ENCODE measurements at places on chromosomes 2 and 18.

DNA sequence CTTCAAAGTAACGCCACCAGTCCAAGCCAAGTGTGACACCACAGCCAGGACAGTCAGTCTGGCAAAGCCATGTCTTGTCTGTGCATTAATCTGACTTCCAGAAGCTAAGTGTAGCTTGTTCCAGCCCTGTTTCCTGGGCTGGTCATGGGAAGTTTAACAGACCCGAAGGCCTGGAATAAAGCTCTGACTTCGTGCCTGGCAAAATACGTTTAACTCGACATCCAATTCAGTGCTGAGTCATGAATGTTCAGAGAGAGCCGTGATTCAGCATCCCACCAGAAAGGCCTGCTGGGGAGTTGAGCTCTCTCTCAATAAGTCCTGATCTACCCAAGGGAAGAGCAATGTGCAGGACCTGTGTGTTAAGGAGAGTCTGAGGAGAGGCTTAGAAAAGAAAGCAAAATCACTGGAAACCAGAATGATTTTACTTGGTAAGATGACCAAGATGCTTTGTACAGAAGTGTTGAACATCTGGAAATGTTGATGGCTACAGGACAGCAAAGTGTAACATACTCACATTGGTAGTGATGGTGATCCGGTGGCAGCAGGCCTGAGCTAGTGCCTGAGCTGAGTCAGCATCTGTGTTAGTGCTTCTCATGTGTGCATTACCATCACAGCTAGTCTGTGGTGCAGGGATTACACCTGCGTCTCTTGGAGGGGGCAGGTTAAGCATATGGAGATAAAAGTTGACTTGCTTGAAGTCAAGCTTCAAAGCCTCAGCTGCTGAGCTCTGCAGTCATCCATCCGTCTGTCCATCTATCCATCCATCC, 743.7 kb upstream of the HS6ST1 start:
- DNase-seq: no peak

DNA sequence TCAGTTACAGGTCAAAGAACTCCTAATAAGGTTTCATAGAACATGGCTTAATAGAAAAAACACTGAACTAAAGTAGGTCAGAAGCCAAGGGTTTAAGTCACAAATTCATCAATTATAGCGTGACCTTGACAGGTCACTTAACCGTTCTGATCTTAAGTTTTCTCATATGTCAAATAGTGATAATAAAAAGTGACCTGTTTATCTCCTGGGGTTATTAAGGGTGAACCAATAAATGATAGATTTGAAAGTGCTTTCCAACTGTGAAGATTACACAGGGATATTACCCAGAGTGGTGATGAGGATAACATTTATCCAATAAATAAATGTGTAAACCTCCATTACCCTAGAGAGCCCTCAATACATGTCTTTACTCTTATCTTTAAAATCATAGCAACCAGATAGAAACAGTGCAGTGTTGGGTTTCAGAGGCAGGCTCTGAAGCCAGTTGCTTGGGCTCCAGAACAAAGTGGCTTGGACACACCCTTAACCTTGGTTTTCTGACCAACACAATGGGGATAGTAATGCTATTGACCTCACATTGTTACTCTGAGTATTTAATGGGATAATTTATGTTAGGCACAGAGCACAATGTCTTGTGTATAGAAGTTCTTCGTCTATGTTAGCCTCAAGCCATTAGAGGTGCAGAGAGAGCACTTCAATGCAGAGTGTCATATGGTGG, 48.6 kb downstream of the KLHL14 start:
- DNase-seq: no peak

DNA sequence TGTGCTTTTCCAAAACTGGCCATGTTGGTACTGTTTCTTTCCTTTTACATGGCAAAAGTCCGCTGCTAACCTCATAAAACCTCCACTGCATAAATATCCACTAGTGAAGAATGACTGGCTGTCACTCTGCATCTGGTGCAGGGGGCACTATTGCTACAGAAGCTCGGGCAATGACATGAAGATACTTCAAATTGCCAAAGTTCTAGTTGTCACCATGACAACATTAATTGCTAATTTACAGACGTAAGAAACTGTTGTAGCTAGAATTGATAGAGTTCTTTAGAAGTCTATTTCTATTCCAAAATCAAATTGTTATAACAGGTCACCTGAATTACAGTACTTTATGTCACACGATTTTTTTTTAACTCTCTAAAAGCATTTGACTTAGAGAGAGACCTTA, 845 bp downstream of the CFAP210 start:
- DNase-seq: no peak

DNA sequence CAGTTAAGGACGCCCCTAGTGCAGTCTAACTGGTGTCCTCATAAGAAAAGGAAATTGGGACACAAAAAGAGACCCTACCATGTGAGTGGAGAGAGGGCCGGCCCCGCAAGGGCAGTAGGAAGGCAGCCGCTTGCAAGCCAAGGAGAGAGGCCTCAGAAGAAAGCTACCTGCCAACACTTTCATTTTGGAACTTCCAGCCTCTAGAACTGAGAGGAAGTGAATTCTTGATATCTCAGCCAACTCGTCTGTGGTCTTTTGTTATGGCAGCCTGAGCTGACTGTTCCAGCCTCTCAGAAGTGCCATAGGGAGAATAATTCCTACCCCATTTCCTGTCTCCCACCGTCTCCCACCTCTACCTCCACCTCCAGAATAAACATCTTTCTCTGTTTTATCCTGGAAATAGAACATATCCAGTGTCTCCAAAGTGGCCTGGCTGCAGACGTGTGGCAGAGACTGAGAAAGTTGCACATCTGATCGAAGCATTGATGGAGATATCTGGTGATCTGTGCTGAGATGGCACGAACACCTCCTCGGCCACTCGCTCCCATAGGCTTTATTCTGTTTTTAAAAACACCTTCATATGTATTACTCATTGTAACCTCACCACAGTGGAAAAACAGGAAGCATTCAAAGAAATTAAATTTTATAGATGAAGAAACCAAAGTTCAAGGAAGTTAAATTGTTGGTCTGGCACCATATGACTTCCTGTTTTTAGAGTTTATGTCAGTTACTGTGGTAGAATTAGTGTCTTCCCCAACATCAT, 39.5 kb upstream of the MARCO start:
- DNase-seq: no peak

DNA sequence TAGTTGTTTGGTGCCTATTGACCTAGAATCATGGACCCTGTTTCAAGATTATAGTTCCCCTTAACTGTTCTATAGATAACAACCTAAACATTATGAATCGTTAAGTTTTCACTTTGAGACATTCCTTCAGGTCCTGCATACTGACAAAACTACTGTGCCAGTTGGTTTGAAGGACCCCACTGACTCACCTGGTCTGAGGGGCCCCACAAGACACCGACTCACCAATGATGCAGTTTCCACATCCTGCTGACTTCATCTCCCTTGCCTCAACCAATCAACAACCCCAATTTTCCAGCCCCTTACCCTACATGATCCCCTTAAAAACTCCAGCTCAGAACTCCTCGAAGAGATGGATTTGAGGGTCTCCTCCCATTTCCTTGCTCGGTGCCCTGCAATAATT, 89.6 kb upstream of the CCDC141 start:
- DNase-seq: peak; percentile 14

DNA sequence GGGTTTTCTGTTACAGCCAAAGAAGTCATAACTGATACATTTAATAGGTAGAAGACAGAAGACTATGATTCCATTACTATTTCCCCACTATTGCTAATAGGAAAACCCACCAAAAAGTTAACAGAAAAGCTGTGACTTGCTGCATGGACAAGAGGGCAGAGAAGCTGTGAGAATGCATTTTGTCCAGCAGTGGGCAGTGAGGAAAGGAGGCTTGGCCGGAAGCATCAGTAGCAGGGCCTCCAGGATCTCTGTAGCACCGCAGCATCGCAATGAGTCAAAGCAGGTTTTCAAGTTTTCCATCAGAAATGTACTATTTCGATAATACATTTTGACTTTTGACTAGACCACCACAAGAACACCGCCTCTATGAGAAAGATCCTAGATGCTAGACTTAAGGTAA, 24.9 kb downstream of the MYO5B start:
- no peak for DNase-seq

GRCh38 chr2:235598532-235599531, 105.0 kb downstream of the AGAP1 start:
- DNase-seq: no peak

DNA sequence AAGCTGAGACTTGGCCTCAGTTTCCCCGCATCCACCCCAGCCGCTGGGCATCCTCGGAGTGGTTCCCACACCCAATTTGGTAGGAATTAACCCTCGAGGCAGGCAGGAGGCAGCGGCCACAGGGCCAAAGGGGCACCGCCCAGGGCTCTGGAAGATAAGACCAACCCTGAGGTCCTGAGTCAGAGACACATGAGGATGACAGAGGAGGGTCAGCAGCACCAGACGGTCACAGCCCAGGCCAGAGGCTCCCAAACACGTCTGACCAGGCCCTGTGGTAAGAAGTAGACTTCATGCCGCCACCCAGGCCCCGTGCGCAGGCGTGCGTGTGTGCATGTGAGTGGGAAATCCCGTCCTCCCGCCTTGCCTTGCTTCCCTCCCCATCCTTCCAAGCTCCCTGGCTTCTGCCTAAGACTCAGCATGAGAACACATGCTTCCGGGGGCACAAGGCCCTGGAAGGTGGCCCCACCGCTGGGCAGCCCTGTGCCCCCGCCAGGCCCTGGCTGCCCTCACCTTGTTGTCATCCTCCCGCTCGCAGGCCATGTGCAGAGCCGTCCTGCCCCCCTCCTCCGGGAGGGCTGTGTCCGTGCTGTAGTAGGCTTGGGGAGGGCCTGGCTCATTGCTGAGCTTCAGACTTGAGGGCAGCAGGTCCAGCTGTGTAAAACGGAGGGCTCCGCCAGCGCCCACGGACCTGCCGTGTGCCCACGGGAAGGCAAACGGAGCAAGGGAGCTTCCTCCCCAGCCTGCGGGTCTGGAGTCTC, 46.3 kb downstream of the ANKMY1 start:
- no peak for DNase-seq

- no peak for DNase-seq
Measured at GRCh38 chr2:54672590-54673456, 50.6 kb upstream of the EML6 start.

DNA sequence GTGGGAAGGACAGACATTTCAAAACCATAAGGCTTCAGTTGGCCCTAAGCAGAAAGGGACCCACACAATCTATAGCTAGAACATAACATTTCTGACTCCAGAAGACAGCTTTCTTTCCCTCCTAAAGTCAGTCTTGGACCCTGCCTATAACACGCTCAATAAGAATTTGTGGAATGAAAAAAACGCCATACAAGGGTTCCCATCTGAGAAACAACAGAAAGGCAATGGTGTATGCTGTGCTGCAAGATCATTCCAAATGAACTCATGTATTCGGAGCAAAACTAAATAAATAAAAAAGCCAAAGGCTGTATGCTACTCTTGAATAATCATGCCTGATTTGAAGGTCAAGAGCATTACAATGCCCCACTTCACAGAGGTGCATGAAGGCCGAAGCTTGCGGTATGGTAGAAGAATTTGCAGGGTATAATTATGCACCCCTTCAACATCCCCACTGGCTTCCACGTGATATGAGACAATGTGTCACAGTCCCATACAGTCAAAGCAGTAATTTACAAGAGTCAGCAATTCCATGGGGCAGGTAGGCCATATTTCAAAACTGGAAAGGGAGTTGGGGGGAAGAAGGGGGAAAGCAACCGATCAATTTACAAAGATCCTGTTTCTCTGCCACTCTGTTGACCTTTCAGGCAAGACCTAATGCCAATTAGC, 61.4 kb upstream of the SLC14A2 start:
- DNase-seq: no peak

GRCh38 chr2:43027097-43027873, 199.1 kb downstream of the ZFP36L2 start:
- DNase-seq: no peak

DNA sequence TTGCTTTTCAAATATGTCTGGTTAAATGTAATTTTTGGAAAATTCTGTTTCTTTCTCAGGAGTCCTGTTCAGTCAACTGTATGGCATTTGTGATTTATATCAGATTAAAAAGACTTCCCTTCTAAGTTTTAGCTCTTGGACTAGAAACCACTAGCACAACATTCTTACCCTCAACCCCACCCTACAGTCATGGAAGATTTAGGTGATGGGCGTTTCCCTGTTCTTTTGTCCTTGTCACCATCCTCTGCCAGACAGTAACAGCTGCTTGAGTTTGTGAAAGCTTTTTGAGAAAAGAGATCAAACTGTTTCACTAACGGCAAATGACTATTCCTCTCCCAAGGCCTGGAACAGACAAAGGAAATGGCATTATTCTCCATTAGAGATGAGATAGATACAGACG, 31.8 kb downstream of the SERPINB5 start:
- no peak for DNase-seq

DNA sequence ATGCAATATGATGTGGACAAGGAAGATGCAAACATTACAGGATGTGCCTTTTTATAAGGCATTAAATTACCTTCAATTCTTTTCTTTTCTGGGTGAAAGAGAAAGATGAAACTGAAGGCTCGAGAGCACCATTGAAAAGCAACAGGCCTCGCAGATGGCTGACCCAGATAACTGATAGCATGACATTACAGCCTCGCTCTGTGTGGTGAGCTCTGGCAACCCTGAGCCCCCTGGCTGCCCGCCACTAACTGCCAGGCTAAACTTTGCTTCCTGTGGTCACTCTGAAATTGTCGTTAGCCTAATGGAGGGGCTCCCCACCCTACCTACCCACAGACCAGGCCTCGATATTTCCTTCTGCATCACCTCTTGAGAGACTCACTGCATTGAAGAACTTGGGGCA, 516.8 kb upstream of the FANCL start:
- no peak for DNase-seq

DNA sequence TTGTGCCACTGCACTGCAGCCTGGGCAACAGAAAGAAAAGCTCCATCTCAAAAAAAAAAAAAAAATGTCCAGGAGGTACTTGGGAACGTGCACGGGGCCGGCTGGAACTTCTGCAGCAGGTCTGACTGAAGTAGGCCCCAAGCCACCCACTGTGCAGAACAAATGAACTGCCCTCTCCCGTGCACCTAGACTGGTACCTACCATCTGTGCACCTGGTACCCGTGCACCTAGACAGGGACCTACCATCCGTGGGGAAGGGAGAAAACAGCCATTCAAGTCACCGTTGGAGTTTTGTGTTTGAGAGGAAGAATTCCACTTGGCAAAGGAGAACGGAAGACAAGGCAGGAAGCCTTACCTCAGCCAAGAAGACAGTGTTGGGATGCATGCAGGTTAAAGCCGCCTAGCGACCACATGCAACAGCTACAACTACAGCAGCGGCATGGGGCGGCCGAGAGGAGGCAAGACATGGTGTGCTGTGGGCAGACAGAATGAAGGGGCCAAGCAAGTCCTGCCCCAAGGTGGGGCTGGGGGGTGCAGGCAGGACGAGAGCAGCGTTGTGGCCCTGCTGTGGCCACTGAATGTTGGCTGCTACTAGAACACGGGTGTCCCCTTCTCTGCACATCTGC, 16.1 kb downstream of the ST3GAL5 start:
- DNase-seq: no peak

DNA sequence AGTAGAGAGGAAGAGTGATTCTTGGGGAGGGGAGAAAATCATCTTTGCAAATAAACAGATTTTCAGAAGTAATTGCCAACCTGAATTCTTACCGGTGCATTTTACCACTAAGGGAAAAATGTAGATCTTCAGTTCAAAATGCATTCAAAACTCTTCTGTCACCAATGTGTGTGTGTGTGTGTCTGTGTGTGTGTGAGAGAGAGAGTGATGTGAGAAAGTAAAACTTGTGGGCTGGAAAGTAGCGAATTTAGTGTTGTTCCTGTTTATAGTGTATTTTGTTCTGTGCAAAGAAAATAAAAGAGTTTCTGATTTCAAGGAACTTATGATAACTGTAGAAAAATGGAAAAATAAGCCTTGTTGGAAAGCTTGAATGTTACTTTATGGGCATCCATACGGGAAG, 27.0 kb downstream of the KCNJ13 start:
- no peak for DNase-seq

Data from activated CD4-positive, alpha-beta T cell treated with anti-CD3 and anti-CD28 coated beads, Interleukin-2, Interleukin-6, amounts not matched to agents 100 ng/mL and 50 ng/mL, durations not matched to agents 16 hours and 8 hours (primary cell).